ENCODE measurements at places on chromosomes 16 and 17.

GRCh38 chr16:5560084-5560483 is 462.5 kb upstream of the EEF2KMT start:
- no peak for DNase-seq

DNA sequence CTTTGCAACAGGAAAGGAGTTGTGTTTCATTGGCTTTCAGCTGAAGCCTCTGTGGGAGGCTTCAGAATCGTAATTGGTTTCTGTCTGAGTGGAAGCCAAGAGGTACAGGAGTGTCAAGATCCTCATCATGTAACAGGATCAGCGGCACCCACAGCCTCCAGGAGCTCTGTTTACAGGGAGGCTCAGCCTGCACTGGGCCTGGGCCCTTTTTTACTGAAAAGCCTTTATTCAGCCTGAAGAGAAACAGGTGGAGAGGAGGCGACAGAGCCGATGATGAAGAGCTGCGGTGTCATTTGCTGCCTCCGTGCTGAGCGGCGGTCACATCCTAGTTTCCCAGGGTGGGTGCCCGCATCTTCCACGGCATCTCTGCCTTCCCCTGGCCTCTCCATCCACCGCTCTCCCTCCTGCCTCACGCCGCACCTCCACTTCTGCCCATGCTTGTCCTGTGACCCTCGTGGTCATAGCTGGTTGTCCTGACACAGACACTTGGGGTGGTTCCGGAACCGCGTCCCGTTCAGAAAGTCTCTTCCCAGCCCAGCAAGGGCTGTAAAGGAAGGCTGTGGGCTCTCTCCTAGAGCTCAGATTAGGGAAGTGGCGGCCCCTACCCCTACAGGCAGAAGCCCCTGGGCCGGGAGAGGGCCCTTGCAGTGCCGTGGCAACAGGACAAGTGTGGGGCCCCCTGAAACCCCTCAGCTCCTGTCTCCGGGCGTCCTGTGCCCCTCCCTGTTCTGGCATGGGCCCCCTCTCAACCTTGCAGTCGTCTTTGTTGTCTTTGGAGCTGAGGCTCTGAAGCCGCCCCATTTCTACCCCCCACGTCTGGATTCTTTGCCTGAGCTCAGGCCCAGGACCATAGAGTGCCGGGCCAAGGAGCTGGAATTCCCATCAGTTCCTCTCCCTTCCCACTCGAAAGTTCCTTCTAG is 53.9 kb upstream of the CHMP6 start:
- no peak for DNase-seq

- no peak for DNase-seq
These were observed 189.4 kb upstream of the CDH8 start for GRCh38 chr16:62225675-62226074.

GRCh38 chr17:4502466-4503154 is 3.9 kb downstream of the SPNS2 start:
- no peak for DNase-seq

- DNase-seq: no peak
These were observed 13.9 kb downstream of the TBKBP1 start for GRCh38 chr17:47707884-47708283.

GRCh38 chr16:54398986-54399385 is 112.4 kb upstream of the IRX3 start:
- no peak for DNase-seq

DNA sequence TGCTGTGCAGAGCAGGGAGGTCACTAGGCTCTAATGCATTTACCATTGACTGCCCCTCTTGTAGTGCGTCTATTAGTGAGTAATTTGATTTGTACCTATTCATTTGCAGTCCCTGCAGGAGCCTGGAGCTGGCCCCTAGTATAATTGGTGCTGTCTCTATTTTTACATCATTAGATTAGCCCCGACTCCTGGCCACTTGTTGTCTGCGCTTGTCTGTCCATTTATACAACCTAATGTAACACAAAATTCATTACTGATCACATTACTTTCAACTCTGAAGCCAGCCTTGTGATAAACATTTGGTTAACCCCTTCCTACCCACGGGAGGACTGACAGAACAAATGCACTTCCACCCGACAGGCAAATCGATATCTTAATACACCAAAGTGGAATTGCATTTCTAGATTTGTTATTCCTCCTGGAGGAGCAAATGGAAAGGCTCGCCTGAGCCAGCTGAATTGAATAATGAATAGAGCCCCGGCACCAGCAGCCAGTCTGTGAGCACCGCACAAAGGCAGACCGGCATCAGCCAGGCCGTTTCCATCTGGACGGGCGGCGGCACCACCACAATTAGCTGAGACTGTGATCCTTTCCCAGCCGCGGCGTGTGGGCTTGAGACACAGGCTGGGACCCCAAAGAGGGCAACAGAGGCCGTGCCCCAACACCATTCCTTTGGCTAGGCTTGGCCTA is 18.7 kb upstream of the TBX2 start:
- no peak for DNase-seq

DNA sequence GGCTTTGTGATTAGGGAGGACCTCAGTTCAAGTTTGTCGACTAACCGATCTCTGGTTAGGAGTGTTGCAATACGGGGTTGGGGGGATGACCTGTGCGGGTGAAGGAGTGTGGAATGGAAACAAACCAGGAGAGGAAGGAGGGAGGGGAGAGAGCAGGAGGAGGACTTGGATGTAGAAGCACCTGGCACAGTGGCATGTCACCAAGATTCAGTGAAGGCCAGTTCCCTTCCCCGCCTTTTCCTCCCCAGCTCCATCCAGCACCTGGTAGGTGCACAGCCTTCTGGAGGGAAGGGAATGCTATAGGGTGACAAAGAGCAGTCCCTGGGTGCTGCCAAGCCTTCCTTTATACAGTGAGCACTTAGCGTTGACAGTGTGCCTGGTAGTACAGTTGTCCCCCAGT is 107.4 kb upstream of the CRHR1 start:
- no peak for DNase-seq

DNA sequence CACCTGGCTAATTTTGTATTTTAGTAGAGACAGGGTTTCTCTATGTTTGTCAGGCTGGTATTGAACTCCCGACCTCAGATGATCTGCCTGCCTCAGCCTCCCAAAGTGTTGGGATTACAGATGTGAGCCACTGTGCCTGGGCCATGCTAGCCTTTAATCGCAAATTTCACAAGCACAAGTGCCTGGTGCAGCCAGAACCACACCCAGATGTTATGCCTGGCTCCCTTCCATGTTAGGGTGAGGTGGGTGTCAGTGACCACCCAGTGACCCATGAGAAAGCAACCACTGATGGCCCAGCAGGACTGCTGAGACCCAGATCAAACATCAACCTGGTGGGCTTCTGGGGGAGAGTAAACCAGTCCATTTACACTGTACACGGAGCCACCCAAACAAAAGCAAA is 241.9 kb downstream of the CDH11 start:
- no peak for DNase-seq

- DNase-seq: peak; percentile 86
These were observed at the start of gene AXIN1 for GRCh38 chr16:352547-353403. Gene AXIN1 (minus strand): TSS chr16:352723. CDS start chr16:347025, 5,698 bp downstream.

GRCh38 chr17:49218941-49219913 is 8.7 kb downstream of the ABI3 start:
- DNase-seq: peak; percentile 59

GRCh38 chr16:79801646-79802045 is 201.1 kb upstream of the MAF start:
- DNase-seq: no peak

Data from GM12892 (cell line).